ENCODE measurements at places on chromosomes 7 and 10.
A peak's percentile ranks its signal among the peaks of the same experiment; 100 is the strongest.

GRCh38 chr7:28643188-28643569 is 230.9 kb downstream of the CREB5 start:
- no peak for DNase-seq

DNA sequence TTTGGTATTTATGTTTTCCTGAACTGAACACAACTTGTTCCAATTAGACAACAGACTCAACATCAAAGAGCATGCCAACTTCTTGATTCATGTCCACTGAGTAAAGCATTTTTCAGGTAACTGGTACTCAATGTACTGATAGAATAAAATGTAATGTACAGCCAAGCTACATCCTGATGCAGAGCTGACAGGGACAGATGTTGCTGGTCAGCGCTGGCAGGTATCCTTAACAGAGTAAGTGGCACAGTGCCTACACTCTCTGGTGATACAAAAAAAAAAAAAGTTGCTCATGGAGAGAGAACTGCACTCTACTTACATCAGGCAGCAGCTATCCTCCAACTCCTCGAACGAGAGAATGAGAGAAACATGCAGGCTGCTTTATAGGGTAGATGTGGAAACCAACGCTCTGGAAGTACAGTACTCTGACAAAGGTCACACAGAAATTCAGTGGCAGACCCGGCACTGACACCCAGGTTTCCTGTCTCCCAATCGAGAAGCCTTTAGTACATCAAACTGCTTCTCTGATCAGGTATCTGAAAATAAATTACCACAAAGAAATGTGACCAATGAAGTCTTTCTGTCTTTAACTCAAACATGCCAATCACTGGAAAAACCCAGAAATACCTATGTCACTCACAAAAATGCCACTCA is 4.6 kb downstream of the ITGB1 start:
- no peak for DNase-seq

DNA sequence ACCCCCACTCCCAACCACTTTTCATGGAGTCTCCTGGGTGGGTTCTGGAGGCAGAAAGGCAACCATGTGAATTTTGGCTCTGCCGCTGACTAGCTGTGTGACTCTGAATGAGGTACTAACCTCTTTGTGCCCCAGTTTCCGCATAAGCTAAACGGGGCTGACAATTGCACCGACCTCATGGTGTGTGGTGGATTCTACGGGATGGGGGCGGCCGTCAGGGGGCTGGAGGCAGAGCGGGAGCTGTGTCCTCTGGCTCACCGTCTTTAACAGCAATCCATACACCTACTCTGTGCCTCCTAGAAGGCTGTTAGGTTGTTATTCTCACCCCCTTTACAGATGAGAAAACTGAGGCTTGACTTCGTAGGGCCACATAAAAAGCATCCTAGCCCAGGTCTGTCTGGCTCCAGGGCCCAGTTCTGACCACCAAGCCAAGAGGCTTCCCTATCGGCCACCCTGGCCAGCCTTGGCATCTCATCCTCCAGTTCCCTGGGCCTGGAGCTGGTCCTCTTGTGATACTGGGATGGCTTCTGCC is 4.3 kb upstream of the SLC29A3 start:
- no peak for DNase-seq

GRCh38 chr10:42574336-42574735 is 64.0 kb downstream of the ZNF33B start:
- no peak for DNase-seq

DNA sequence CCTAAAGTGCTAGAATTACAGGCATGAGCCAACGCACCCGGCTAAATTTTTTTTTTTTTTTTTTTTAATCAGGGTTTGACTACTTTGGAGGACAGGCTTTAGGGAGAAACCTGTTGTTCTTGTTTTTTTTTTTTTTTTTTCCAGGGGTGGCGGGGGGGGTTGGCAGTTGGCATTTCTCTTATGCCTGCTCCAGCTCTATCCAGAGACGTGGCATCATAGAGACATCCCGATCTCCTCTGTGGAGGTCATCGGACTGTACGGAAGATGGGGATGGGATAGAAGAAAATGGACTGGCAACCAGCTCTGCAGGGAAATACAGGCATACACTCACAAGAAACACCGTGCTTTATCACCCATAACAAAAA is 130.8 kb downstream of the PRPF18 start:
- DNase-seq: no peak

DNA sequence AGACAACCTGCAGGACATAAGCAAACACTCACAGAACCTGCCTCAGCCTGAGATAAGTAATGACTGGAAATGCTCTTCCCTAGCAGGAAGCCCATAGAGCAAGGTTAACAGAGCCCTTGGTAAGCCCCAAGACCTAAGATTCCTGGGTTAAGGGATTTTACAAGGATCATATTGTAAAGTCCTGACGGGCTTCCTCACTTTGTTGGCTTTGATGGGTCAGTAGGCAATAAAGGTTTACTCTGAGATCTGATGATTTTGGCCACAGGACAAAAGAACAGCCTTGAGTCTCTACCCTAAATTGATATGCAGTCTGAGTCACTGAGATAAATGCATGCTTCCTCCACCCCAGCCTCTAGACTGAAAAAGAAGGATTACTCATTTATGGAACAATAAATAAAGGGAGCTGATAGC is 270.8 kb downstream of the HTR7 start:
- no peak for DNase-seq

- peak; percentile 42 for DNase-seq
These were observed 62.4 kb downstream of the NRP1 start for GRCh38 chr10:33271969-33272583.

GRCh38 chr10:43308515-43308914 is 41.6 kb upstream of the RASGEF1A start:
- no peak for DNase-seq

DNA sequence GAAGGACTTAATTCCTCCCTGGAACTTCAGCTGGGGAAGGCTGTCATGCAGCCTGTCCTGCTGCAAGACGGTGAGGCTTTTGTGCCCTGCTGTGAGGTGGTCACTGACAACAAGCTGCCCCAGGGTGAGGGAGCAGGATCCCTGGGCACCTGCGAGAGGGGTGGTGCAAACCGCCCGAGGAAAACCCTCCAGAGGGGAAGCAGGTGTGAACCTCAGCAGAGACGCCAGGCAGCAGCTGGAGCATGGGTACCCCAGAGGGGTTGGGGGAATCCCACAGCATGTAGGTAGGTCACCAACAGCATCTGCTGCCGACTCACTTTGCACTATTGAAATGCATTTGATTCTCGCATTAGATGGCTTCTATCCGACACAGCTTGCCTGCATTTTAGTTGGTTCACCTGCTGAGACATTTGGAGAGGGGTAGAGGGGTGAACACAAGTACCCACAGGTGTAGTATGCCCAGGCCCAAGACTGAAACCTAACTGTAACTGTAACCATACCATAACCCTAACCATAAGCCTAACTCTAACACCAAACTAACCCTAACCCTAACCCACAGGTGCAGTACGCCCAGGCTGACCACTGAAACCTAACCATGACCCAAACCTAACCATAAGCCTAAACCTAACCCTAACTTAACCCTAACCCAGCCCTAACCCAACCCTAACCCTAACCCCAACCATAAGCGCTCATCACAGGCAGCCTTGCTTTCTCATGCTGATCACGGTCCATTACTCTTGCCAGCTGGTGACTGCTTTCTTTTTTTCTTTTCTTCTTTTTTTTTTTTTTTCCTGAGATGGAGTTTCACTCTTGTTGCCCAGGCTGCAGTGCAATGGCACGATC is 85.9 kb downstream of the ELFN1 start:
- DNase-seq: no peak

DNA sequence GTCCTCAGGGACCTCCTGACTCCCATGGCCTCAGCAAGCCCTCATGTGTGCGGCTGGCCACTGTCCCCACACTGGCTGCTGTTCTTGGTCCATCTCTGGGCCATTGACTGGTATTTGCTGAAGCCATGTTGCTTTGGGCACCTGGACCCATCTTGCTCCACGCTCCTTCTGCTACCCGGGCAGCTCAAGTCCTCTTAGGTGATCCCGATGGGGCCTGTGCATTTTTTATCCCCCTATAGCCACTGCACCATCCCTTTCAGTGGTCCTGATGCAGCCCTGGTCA is 16.7 kb downstream of the RAMP3 start:
- DNase-seq: no peak

GRCh38 chr10:56231436-56231835 is 129.6 kb downstream of the ZWINT start:
- DNase-seq: peak; percentile 68

- DNase-seq: no peak
These were observed 2.1 kb upstream of the CRHR2 start for GRCh38 chr7:30684351-30684750.

DNA sequence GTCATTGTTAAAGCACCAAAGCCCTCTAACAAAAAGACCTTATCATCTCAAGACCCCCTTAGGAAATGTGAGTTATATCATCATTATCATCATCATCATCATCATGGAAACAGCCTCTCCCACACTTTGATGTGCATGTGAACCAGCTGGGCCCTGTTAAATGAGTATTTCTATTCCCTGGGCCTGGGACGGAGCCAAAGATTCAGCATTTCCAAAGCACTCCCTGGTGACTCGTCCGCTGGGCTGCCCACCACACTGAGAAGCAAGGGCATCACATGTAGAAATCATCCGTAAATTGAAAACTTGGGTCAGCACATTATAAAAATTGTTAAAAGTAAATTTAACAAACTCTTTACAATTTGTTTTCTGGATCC is 88.6 kb downstream of the PTPRN2 start:
- DNase-seq: no peak

GRCh38 chr7:151736403-151736909 is 140.5 kb downstream of the PRKAG2 start:
- peak; percentile 77 for DNase-seq

DNA sequence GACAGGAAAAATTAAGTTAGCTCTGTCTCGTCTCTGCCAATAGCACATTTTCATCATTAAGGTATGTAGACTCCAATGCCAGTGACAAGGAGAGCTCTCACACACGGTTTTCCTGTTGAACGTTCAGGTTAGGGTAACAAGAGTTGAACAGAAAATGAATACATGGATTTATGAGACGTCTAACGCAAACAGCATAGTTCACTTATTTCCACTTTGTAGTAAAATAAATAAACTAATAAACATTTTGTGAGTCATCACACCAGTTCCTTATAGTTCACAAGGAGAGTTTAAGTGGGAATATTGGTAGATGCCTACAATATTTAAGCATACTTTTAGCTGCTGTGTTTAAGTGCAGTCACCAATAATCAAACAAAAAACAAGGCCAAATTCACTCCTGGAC is 21.1 kb downstream of the DRGX start:
- DNase-seq: no peak

GRCh38 chr7:74051193-74051592 is 23.2 kb downstream of the ELN start:
- no peak for DNase-seq

- no peak for DNase-seq
These were observed 798 bp upstream of the MACROH2A2 start for GRCh38 chr10:70051848-70052247.

GRCh38 chr10:48981310-48981907 is 41.8 kb upstream of the LRRC18 start:
- DNase-seq: peak; percentile 26

GRCh38 chr7:148398844-148399365 is 191.7 kb upstream of the C7orf33 start:
- DNase-seq: no peak

DNA sequence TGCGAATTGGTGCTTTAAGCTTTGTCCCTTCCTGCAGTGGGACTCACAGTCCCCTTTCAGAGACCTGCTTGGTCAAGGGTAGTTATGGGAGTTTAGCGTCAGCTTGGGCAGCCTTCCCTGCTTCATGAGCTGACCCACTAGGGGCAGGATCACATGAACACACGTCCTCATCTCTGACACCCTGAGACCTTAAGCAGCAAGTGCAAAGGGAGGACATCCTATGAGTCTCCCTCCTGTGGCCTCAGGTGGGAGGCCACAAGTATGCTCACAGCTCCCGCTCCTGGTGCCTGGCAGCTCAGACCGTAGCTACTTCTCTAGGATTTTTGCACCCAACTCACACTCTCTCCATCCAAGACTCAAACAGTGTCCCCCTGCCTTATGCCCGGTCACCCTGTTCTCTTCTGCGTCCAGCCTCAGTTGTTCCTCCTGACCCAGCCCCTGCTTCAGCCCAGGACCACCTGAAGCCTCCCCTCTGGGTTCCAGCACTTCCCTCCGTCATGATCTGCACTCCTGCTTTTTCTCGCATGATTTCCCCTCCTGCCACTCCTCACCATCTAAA is 136.6 kb upstream of the FAM20C start:
- no peak for DNase-seq

- DNase-seq: peak; percentile 36
These were observed 30.9 kb downstream of the CDK1 start for GRCh38 chr10:60809157-60809556.

DNA sequence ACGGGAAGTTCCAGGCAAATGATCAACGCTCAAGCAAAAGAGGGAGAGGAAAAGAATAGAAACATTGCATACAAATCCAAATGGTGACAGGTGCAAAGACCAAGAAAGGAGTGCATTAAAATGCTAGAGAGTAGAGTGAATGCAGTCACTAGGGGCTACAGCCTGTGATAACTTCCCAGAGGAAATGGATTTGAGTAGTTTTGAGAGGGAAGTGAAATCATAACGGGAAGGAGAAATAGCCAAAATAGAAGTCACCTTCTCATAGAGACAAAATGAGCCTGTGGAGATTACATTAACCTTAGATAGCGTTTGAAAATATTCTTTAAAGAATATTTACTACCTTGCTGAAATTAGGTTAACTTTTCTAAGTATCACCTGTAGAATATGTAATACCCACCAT is 26.5 kb downstream of the NUP42 start:
- no peak for DNase-seq

DNA sequence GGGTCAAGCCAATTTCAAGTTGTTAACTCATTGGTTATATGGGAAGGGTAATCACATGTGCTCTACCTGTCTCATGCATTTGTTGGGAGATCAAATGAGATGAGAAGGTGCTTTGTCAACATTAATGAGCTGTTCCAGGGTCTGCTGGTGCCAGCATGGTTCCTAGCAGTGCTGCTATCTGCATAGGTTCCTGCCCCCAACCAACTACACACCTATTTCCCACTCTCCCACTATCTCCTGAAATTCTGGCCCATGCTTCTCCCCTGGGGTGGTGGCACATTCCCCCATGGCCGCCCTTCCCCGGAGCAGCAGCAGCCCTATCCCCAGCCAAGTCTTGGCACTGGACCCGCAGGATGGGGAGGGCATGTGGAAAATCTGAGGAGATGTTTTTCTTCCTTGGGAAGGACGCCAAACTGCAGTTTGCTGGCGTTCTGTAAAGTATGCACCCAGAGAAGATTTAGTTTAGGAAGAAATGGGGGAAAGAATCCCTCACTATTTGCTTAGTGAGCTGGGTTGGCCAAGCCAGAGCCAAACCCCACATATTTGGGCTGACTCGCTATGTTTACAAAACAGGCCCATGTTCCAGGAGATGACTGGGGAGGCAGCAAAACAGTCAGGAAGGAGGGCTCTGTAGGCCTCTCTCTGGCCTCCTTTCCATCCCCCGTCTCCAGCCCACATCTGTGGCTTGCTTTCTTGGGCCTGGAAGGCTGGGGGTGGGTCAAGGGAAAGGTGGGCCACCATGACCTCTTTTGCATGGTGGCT is 42.5 kb downstream of the PPP1R3C start:
- DNase-seq: peak; percentile 94

DNA sequence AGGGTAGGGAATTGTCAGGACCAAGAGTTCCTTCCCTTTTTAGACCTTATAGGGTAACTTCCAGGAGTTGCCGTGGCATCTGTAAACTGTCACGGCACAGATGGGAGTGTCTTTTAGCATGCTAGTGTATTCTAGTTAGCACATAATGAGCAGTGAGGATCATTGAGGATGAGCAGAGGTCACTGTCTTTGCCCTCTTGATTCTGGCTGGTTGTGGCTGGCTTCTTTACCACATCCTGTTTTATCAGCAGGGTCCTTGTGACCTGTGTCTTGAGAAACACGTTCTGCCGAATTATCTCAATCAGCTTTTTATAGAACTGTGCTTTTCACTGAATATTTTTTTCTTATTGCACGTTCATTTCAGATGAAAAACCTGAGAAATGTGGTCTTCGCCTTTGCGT is 41.5 kb downstream of the MINPP1 start:
- no peak for DNase-seq
